ENCODE measurements at places on chromosomes 2 and 18.

- H3K27ac ChIP-seq = no peak overlapping the region
- DNase-seq = no peak
- H3K36me3 ChIP-seq = no peaks in the 10 kb centered on the region
- no peaks in the 10 kb centered on the region for H3K27me3 ChIP-seq
- H3K4me1 ChIP-seq = no peaks in the 10 kb centered on the region
Observed at GRCh38 chr2:102975996-102976975, 214.5 kb downstream of the TMEM182 start.

GRCh38 chr18:51400721-51401120 is 203.2 kb upstream of the MEX3C start:
- no peaks in the 10 kb centered on the region for H3K4me1 ChIP-seq
- no peak for DNase-seq
- H3K27ac ChIP-seq = no peak overlapping the region
- H3K36me3 ChIP-seq = no peaks in the 10 kb centered on the region
- H3K27me3 ChIP-seq = no peaks in the 10 kb centered on the region

- no peaks in the 10 kb centered on the region for H3K27me3 ChIP-seq
- DNase-seq = no peak
- no peaks in the 10 kb centered on the region for H3K36me3 ChIP-seq
- H3K4me3 ChIP-seq = no peak overlapping the region
Observed at GRCh38 chr18:24011123-24011917, 3.2 kb upstream of the TTC39C start.

DNA sequence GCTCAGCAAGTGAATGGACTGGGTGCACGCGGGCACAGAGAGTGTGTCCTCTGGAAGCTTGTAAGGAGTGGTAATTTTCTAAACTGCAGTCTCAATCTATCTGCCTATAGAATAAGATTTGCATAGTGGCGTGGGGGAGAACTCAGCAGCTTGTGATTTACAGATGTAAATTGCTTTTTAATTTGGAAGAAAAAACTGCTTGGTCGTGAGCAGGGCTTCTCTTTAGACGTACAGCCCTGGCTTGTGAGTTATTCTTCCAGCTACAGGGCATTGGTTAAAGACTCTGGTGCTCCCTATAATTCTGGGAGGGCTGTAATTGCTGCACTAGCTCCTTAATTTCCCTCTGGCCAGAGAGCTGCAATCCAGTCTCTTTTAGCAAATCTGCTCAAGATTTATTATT is 84.9 kb downstream of the MARCO start:
- no peaks in the 10 kb centered on the region for H3K36me3 ChIP-seq
- no peaks in the 10 kb centered on the region for H3K27me3 ChIP-seq
- H3K27ac ChIP-seq = no peak overlapping the region

DNA sequence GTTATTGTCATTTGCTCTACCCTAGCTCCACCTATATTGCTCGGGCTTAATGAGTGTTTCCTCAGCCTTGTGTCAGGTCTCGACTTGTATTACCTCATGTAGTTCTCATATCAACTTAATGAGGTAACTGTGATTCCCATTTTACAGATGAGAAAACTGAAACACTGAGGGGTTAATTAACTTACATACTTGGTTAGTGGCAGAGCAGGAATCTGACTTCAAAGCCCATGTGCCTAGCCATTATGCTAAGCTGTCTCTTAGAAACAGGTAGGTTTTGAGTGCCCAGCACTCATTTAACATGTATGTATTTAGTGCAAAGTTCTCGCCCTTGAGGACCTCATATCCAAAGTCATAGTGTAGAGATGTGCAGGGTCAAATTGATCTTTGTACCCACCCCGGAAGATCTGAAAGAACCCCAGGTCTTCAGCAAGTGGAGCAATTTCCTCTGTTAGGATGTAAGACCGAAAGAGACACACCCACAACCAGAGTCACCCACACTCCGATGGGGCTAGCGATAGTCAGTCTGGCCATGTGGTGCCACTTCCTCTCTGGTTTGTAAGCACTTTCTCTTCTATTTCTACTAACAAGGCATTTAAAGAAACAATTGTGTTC is 121.0 kb upstream of the SLC39A10 start:
- H3K27ac ChIP-seq = no peak overlapping the region
- H3K27me3 ChIP-seq = no peaks in the 10 kb centered on the region
- H3K36me3 ChIP-seq = no peaks in the 10 kb centered on the region

DNA sequence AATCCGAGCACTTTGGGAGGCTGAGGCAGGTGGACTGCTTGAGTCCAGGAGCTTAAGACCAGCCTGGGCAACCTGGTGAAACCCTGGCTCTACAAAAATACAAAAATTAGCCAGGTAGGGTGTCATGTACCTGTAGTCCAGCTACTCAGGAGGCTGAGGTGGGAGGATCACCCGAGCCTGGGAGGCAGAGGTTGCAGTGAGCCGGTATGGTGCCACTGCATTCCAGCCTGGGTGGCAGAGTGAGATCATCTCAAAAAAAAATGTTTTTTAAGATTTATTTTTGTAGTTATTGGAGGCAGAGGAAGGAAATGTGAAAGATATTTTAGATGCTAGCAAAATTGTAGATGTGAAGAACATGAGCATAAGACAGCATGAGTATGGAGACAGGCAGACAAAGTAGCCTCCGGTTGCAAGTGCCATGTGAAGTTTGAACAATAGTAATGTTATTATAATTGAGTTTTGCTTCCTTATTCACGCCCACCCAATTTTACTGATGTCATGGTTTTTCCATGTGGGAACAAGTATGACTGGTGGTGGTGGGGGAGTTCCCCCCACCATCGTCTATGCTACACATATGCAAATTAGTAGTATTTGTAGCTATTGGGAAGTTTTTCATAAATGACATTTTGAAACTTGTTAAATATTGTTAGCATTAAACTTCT is 18.0 kb downstream of the REL start:
- H3K27ac ChIP-seq = no peak overlapping the region
- no peaks in the 10 kb centered on the region for H3K27me3 ChIP-seq
- no peak overlapping the region for H3K4me3 ChIP-seq
- no peaks in the 10 kb centered on the region for H3K4me1 ChIP-seq
- no peaks in the 10 kb centered on the region for H3K36me3 ChIP-seq

- DNase-seq = no peak
- H3K4me3 ChIP-seq = no peak overlapping the region
- H3K27me3 ChIP-seq = no peaks in the 10 kb centered on the region
- no peaks in the 10 kb centered on the region for H3K36me3 ChIP-seq
Observed at GRCh38 chr2:128449226-128450061, 130.8 kb upstream of the HS6ST1 start.

DNA sequence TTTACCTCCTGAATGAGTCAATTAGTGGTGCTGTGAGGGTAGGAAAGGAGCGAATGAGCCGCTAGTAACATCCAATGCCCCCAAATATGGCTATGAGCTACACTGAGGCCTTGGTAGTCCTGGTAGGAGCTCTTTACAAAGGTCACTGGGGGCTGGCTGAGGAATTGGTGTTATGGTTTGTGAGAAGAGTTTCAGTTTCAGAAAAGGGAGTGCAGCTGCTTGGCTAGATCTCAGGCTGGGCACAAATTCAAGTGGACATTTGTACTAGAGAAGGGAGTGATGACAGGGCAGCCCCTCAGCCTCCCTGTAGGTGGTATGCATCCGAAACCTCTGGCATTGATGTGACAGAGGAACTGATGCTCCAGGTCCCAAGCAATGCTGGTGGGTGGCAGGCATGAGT is 13.9 kb upstream of the PAIP2B start:
- DNase-seq = no peak
- H3K27me3 ChIP-seq = no peaks in the 10 kb centered on the region
- H3K4me3 ChIP-seq = no peak overlapping the region
- H3K4me1 ChIP-seq = no peaks in the 10 kb centered on the region
- H3K27ac ChIP-seq = no peak overlapping the region

DNA sequence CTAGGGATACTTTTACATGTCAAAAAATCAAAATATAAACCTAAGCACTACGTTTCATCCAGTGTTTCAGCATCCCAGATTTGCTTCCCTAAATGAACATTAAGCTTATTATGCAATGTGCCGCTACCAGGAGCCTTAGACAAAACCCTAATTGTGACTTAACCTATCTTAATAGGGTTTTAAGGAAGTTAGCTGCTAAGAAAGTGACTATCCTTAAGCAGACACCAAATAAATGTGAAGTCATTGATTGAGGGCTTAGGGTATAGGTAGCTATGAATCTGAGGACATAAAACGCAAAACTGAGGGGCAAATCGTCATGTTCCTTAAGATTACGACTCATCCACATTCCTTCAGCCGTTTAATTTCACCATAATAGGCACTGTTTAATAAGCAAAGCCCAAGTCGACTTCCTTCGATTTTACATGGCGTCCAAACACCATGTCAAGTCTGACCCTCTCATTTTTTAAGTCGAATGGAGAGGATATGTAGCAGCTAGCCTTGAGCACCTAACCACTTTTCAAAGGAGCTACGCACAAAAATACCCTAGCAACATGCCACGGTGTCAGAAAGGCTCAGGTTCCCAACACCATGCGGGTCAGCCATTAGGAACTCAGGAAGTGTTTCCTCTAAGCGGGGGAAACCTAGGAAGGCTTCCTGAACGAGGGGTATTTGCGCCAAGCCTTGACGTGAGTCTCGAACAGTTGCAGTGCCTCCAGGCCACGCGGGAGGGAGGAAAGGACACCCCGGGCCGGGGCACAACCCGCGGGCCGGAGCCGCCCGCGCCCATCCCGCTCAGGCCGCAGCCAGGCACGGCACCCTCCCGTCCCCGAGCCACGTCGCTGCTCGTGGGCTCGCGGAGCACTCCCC is 1.0 kb downstream of the HDLBP start:
- H3K36me3 ChIP-seq = no peaks in the 10 kb centered on the region
- no peaks in the 10 kb centered on the region for H3K27me3 ChIP-seq
- no peak for DNase-seq
- H3K4me1 ChIP-seq = peaks cover 18% of the 10 kb centered on the region

DNA sequence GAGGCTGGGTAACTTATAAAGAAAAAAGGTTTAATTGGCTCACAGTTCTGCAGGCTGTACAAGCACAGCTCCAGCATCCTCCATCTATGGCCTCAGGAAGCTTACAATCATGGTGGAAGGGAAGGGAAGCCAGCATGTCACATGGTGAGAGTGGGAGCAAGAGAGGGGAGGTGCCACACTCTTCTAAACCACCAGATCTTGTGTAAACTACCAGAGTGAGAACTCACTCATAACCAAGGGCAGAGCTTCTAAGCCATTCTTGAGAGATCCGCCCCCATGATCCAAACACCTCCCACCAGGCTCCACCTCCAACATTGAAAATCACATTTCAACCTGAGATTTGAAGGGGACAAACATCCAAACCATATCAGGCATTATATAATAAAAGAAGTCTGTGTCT is 121.6 kb upstream of the CDC42EP3 start:
- H3K4me1 ChIP-seq = no peaks in the 10 kb centered on the region
- no peaks in the 10 kb centered on the region for H3K36me3 ChIP-seq
- DNase-seq = no peak
- H3K4me3 ChIP-seq = no peak overlapping the region
- no peaks in the 10 kb centered on the region for H3K27me3 ChIP-seq

GRCh38 chr2:218880102-218880858 is at the start of gene WNT10A:
TSS of gene WNT10A (plus strand) at chr2:218880852. CDS start at chr2:218880996, 144 bp downstream.
- peak within 1 kb of the TSS; percentile 66 for H3K4me3 ChIP-seq
- H3K4me1 ChIP-seq = no peaks in the 10 kb centered on the region
- DNase-seq = no peak
- no peak within 1 kb of the TSS for H3K27ac ChIP-seq

GRCh38 chr2:209579230-209579749 is 155.4 kb downstream of the MAP2 start:
- no peaks in the 10 kb centered on the region for H3K36me3 ChIP-seq
- H3K4me1 ChIP-seq = no peaks in the 10 kb centered on the region
- H3K27me3 ChIP-seq = no peaks in the 10 kb centered on the region
- H3K4me3 ChIP-seq = peak overlapping the region; percentile 36
- H3K27ac ChIP-seq = no peak overlapping the region

Measured in breast epithelium (tissue), 4 donors.